Motor neuron (in vitro differentiated cells): ENCODE measurements at places on chromosomes 5 and 9. TPM values are rescaled to one million over a fixed set of nuclear protein-coding genes. Genes with fewer than 3 reads are reported as not detected.

The SPINK4 gene
- not detected in 2 replicates for total RNA-seq

The SLC22A5 gene
- total RNA-seq, result 5.1 and 6.9 TPM in 2 replicates

The SLCO4C1 gene
- 0.14 and 0.16 TPM in 2 replicates for total RNA-seq

The CD14 gene
- total RNA-seq, result 5.2 and 5.6 TPM in 2 replicates

The TNFSF8 gene
- total RNA-seq, result 0.27 and 0.31 TPM in 2 replicates

The EEIG1 gene
- 15.0 and 20.9 TPM in 2 replicates for total RNA-seq

The MCIDAS gene
- 0.24 TPM in 2 replicates for total RNA-seq

The ZMAT2 gene
- total RNA-seq, result 55.0 and 70.3 TPM in 2 replicates

The RNF224 gene
- 0.45 and 0.50 TPM in 2 replicates for total RNA-seq

The APC gene
- total RNA-seq, result 33.3 and 36.7 TPM in 2 replicates

The TPRN gene
- 9.2 and 10.8 TPM in 2 replicates for total RNA-seq

The ADAMTS13 gene
- total RNA-seq, result 14.0 and 14.3 TPM in 2 replicates

The LCN9 gene
- total RNA-seq, result 0.63 and 0.81 TPM in 2 replicates

The ALDH1A1 gene
- total RNA-seq, result 5.7 and 7.8 TPM in 2 replicates

The PCDHGB3 gene
- 2.1 and 3.4 TPM in 2 replicates for total RNA-seq

The ZFP2 gene
- 2.3 and 2.4 TPM in 2 replicates for total RNA-seq

The LEAP2 gene
- total RNA-seq, result 2.6 and 3.9 TPM in 2 replicates

The PRUNE2 gene
- total RNA-seq, result 0.38 and 0.56 TPM in 2 replicates

The KLF4 gene
- total RNA-seq, result 16.5 and 17.2 TPM in 2 replicates

The TLE1 gene
- 104 and 105 TPM in 2 replicates for total RNA-seq

The CCDC152 gene
- 1.3 and 1.6 TPM in 2 replicates for total RNA-seq

The FKTN gene
- total RNA-seq, result 16.7 and 16.9 TPM in 2 replicates

The ANXA2R gene
- 1.3 and 1.8 TPM in 2 replicates for total RNA-seq

The CYSRT1 gene
- total RNA-seq, result 1.2 and 1.3 TPM in 2 replicates

The ORM2 gene
- not detected in 2 replicates for total RNA-seq

The TENT4A gene
- 10.6 and 18.9 TPM in 2 replicates for total RNA-seq

The ELL2 gene
- 26.3 and 29.2 TPM in 2 replicates for total RNA-seq

The OSMR gene
- 0.44 and 0.71 TPM in 2 replicates for total RNA-seq

The UGT3A1 gene
- total RNA-seq, result not detected in 2 replicates

The TIMD4 gene
- total RNA-seq, result 0.26 TPM in 1 of 2 replicates, not detected in the other

The LCN12 gene
- total RNA-seq, result 4.3 and 4.6 TPM in 2 replicates

The SMIM15 gene
- 37.6 and 41.3 TPM in 2 replicates for total RNA-seq

The ECM2 gene
- 0.21 and 0.41 TPM in 2 replicates for total RNA-seq

The ZNF462 gene
- 0.66 and 0.79 TPM in 2 replicates for total RNA-seq

The CTNND2 gene
- 41.3 and 58.5 TPM in 2 replicates for total RNA-seq

The KCNV2 gene
- total RNA-seq, result 1.1 and 1.2 TPM in 2 replicates

The DOCK2 gene
- 0.64 and 1.3 TPM in 2 replicates for total RNA-seq

The GARIN3 gene
- 0.16 TPM in 1 of 2 replicates, not detected in the other for total RNA-seq

The STXBP1 gene
- 31.0 and 34.2 TPM in 2 replicates for total RNA-seq

The TBC1D2 gene
- 1.6 and 1.9 TPM in 2 replicates for total RNA-seq

The PCDHB12 gene
- 0.27 and 0.31 TPM in 2 replicates for total RNA-seq

The LRSAM1 gene
- total RNA-seq, result 11.1 and 11.5 TPM in 2 replicates

The HEMGN gene
- total RNA-seq, result 0.09 TPM in 1 of 2 replicates, not detected in the other

The ABO gene
- total RNA-seq, result 0.11 and 0.15 TPM in 2 replicates

The SPATA31A3 gene
- 0.10 and 0.19 TPM in 2 replicates for total RNA-seq

The BRIX1 gene
- total RNA-seq, result 52.1 and 56.2 TPM in 2 replicates

The GLDC gene
- 34.6 and 39.8 TPM in 2 replicates for total RNA-seq

The GMCL2 gene
- total RNA-seq, result 0.16 TPM in 1 of 2 replicates, not detected in the other

The TAS2R1 gene
- 0.23 TPM in 1 of 2 replicates, not detected in the other for total RNA-seq

The FAXDC2 gene
- total RNA-seq, result 3.9 and 5.2 TPM in 2 replicates

The ROPN1L gene
- total RNA-seq, result 0.41 and 1.6 TPM in 2 replicates
